ENCODE measurements at places on chromosomes 7 and 10.

DNA sequence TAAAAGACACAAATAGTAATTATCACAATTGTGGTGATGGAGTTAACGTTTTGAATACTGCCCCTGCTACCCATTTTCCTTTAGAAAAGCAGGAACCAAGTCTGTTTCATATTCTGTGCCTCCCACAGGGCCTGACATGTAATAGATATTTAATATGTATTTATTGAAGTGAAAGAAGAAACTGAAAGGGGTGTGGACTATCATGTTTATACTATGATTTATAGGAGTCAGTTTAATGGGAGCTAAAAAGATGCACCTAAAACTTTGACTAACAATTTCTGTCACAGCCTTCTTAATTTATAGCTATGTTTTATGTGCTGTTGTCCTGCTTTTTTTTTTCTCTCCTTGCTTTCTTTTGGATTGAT is 24.1 kb upstream of the BHLHA15 start:
- no peak for DNase-seq

DNA sequence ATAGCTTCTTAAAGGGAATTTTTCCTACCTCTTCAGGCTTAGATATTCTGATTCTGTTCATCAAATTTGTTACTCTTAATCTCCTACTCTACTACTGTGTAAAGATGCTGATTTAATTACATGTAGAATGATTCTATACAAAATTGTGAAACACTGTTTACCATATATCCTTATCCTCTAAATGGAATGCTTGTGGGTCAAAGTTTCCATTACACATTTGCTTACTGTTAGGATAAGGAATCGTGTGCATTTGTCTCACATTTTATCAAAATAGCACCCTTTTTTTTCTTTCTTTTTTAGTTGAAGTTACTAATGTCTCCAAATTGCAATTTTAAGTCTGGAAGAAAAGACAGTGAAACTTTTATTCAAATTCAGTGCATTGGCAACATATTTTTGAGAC is 65.3 kb downstream of the TFEC start:
- DNase-seq, result no peak

DNA sequence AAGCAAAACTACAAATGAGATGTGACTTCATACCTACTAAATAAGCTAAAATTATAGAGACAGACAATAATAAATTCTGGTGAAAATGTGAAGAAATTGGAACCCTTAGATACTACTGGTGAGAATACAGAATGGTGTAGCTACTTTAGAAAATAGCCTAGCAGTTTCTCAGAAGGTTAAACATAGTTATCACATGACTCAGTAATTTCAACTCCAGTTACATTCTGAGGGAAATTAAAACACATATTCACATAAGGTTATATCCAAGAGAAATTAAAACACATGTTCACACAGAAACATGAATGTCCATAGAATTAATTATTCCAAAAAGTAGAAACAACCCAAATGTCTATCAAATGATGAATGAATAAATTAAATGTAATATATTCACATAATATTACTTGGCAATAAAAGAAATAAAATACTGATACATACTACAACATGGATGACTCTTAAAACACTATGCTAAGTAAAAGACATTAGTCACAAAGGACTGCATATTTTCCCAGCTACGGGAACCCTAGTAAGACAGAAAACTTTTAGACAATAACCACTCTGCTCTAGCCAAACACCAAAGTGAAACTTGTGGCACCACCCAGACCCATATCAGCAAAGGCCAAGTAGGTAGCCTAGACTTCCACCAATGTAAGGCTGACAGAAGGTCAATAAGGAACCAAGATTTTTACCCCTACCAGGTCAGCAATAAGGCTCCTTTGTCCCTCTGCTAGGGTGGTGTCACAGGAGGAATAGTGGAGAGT is 25.1 kb downstream of the SLC25A40 start:
- no peak for DNase-seq

DNA sequence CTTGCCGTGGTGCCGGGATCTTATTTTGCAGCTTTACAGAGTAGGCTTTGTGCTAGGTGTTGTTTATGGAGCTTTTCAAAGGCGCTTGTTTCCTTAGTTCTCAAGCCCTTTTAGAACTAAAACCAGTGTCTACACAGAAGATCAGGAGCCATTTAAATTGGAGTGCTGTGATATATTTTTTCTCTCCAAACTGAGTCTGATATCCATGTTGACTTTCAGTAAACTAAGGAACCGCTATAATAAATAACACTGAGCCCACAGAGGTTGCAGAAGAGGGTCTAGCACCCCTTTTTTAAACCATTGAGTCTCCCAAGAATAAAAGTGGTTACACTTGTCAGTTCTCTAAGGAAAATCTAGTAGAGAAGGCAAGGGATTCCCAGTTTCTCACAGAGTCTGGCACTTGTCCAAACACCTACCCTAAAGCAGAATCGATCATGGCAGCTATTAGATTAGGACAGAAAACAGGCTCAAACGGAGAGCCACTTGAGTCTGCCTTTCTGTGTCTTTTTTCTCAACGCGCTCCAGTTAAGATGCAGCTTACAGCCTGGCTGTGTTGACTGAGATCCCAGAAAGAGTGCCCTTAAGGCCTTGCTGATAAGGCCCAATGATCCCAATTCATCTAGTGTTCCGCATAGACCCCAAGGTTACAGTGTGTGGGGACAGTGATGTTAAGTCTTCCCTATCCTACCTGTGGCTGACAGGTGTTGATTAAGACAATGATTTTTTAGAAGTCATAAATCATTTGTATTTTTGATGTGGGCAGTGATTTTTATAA is 804 bp downstream of the TMEM106B start:
- DNase-seq, result no peak

DNA sequence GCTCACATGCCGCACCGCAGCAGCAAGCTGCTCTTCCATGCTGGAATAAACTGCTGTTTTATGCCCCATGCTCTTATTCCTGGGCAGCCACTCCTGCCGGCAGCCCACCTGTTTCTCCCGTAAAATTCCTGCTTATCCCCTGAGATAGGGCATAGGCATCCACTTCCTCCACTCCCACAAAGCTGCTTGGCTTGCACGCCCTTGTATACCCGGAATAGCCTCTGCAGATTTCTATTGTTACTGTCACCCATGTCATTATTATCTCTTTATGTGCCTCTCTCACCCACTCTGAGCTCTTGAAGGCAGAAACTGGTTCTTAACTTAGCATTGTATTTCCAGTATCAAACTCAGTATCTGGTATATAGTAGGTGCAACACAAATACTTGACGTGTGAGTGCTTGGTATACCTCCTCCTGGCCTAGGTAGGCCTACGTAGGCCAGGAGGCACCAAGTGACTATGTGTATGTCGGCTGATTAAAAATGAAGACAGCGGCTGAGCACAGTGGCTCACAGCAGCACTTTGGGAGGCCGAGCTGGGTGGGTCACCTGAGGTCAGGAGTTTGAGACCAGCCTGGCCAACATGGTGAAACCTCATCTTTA is 193.4 kb downstream of the CCDC3 start:
- DNase-seq, result no peak

GRCh38 chr7:43385856-43386255 is 197.1 kb upstream of the STK17A start:
- DNase-seq, result no peak

DNA sequence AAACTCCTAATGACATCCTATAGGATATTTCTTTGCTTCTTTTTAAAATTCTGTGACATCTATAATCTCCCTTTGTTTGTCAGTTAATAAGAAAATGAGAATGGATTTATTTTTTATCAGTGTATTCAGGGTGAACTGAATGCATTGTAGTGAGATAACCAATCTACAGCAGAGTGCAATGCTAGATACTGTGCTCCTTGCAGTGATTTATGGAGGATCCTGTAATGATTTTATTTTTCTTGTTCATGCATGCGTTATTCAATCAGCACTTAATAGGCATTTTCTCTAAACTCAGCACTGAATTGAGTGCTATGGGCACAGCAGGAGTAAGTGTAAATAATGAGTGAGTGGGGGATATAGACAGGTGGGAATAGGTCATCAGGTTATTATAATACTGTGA is 253.9 kb downstream of the CDK14 start:
- DNase-seq, result no peak

DNA sequence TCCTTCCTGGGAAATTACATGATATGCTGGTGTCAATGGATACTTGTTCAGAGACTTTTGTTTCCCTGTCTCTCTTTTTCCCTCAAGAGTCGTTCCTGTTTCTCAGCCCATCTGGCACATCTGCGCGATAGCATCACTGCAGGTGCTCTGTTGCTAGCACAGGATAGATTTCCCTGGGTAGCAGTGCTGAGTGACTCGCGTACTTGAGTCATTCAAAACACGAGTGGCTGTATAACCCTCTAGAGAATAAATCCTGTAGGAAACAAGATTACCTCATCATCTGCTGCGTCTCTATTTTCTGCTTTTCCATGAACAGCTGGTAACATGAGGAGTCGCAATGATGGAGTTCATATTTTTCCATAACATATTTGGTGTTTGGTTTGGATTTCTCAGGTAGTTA is 452.0 kb upstream of the FZD8 start:
- no peak for DNase-seq

DNA sequence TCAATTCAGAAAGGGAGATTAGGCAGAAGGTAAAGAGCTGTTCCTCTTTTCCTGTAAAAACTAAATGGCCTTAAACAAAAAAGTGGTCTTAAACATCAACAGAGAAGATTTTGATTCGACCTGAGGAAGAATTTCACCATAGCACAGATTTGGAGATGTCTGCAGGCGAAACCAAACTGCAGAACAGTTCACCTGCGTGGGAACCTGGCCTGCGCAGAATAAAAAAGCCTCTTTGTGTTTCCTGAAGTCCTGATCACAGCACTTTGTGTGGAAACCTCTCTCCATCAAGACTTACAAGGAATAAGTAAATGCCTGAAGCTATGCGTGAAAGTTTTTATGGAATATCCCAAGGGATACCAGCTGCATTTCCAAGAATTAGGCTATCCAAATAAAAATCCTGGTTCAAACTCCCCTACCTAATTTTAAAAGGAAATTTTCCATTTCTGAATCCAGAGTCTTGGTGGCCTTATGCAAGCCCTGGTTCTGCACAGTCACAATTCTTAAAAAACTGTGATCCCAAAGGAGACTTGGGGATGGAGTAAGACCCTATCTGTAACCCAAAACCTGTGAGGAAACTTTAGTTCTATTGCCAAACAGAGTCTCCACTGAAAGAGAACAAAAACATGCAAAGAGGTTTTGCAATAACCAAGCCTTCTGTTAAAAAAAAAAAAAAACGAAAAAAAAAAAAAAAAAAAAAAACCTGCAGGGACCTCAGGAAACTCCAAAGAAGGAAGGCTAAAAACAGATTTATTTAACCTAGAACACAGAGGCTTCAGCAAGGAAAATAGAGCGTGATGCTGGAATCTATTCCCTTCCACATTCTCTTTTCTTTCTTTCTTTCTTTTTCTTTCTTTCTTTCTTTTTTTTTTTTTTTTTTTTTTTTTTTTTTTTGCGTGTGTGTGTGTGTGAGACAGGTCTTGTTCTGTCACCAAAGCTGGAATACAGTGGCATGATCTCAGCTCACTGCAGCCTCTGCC is 10.4 kb downstream of the CALML3 start:
- no peak for DNase-seq

GRCh38 chr7:42745357-42746059 is 166.4 kb downstream of the C7orf25 start:
- DNase-seq, result no peak
